ENCODE measurements at places on chromosomes 5 and 9. TPM values are rescaled to one million over a fixed set of nuclear protein-coding genes. Genes with fewer than 3 reads are reported as not detected.

Gene ADAMTS12
- 7.6 TPM for total RNA-seq

DNA sequence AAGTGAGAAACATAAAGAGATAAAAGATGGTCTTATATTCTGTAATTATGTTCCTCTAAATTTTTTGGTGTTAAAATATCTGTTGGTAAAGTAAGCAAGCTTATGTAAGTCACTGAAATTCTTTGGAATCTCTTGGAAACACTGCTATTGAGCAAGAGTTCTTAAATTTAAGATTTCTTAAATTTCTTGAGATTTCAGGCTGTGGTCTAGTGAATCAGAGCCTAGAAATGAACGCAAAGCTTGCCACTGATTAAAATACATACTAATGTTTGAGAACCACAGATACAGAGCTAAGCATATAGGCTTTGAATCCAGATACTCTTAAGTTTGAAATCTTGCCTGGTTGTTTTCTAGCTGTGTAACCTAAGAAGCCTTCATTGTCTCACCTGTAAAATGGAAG lies 133.4 kb downstream of the TRPM3 start:
- no peak for DNase-seq

GRCh38 chr9:3215658-3216057 lies 310.1 kb downstream of the RFX3 start:
- DNase-seq: no peak

GRCh38 chr5:94508461-94509148 lies 109.8 kb downstream of the KIAA0825 start:
- no peak for DNase-seq

Measured in cerebellum (tissue), 4 donors.